Inflammatory macrophage treated with lipopolysaccharide for 1 hour (primary cell): ENCODE measurements at places on chromosomes 7 and 10.
A peak's percentile ranks its signal among the peaks of the same experiment; 100 is the strongest.

DNA sequence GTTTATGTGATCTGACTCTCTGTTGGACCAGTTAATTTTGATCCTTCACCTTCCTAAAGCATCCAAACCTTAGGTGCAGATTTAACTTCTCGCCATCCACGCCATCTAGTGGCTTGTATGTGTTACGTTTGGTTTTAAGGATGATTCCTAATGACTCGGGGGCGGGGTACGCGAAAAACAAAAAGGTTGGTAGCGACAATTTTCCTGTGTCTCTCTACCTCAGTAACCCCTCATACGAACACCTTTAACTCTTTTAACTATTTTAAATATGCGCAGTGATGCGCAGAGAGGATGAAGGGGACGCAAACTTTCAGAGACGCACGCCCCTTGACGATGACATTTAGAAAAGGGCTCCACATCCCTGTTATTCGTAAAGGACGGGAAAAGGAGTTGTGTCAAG lies 714 bp upstream of the KCND2 start:
- DNase-seq: peak; percentile 4

DNA sequence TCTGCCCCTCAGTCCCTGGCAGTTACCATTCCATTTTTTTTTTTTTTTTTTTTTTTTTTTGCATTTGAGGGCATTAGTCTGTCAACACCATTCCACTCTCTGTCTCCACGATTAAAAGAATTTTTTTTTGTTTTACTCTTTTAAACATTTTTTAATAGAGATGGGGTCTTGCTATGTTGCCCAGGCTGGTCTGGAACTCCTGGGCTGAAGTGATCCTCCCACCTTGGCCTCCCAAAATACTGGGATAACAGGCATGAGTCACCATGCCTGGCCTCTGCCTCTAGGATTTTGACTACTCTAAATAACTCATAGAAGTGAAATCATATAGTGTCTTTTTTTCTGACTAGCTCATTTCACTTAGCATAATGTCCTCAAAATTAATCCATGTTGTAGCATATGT lies 16.5 kb upstream of the CLDN3 start:
- DNase-seq: no peak

DNA sequence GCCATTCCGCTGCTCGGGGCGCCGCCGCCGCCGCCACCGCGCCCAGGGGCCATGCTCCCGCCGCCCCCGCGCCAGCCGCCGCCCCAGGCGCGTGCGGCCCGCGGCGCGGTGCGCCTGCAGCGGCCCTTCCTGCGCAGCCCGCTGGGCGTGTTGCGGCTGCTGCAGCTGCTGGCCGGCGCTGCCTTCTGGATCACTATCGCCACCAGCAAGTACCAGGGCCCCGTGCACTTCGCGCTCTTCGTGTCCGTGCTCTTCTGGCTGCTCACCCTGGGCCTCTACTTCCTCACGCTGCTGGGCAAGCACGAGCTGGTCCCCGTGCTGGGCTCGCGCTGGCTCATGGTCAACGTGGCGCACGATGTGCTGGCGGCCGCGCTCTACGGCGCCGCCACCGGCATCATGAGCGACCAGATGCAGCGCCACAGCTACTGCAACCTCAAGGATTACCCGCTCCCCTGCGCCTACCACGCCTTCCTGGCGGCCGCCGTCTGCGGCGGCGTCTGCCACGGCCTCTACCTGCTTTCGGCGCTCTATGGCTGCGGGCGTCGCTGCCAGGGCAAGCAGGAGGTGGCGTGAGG lies 383 bp downstream of the MARVELD1 start:
- DNase-seq: peak; percentile 56

DNA sequence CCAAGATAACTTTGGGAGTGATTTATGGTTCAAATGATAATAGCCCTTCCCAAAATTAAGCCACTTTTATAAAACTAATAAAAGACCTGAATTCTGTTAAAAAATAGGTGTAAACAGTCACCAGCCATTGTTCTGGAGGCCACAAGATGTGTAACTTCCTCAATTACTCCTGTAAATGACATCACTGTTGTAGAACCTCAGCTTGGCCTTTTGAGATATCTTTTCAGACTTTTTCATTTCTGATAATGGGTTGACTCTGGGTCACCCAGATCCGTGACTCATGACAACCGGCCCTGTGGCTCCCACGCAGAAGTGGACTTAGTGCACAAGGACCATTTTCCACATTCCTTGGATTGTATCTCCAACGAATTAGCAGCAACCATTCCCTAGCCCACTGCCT lies 106.6 kb downstream of the DKK1 start:
- no peak for DNase-seq

- DNase-seq: no peak
Observed at GRCh38 chr7:106611911-106612310, 49.0 kb downstream of the CCDC71L start.

GRCh38 chr10:76324283-76324682 lies 892.9 kb downstream of the LRMDA start:
- DNase-seq: no peak

- DNase-seq: no peak
Observed at GRCh38 chr7:44403176-44403759, 77.9 kb upstream of the CAMK2B start.

- DNase-seq: no peak
Observed at GRCh38 chr7:29980151-29980550, 9.4 kb downstream of the SCRN1 start.

GRCh38 chr7:93262535-93262934 lies 30.4 kb downstream of the VPS50 start:
- no peak for DNase-seq

DNA sequence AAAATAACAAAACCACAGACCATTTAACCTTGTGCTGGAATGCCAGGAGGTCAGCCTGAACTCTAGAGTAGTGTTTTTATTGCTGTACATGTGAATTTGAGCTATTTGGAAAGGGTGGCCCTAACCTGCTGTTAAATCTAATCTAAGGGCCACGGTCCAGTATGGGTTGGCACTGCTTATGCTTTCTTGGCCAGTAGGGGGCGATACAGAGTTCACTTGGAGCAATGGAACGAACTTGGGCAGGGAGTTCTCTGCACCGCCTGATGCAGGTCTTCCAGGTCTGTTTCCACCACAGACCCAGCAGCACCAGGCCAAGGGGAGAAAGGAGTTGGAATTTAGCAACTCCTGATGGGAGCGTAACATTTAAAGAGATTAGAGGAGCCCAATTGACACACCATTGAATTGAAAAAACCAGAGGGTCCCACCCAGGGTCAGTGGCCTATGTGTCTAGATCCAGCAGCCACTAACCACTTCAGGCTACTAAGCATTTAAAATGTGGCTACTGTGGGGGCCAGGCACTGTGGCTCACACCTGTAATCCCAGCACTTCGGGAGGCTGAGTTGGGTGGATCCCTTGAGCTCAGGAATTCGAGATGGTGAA lies 75.7 kb upstream of the EFCAB10 start:
- DNase-seq: peak; percentile 84
